CD4-positive, alpha-beta T cell treated with Interleukin-6 at 100 ng/mL for 8 hours (primary cell): ENCODE measurements at places on chromosomes 1 and 21.

DNA sequence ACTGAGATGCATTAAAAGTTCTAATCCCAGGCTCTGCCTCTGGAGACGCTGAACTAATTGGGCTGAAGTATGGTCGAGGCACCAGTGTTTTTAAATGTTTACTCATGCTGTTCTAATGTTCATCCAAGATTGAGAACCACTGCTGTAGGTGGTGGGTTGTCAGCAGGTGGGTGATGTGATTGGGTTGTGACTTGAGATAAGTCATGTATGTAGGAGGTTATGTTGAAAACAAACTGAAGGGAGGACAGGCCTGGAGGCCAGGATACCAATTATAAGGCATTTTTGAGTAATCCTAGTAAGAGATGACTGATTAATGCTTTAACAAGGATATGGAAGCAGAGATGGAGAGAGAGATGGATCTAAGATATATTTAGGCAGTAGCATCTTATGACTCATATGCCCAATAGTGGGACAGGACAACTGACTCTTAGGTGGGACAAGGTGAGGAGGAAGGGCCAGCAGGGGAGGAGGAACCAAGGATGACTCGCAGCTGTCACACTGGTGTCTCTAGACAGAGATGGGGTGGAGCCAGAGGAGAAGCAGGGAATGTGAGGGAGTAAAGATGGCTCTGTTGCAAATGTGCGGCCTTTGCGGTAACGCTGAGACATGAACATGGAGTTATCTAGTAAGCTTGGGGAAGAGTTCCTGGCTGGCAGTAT is 29.3 kb downstream of the RAB4A start:
- DNase-seq = no peak

DNA sequence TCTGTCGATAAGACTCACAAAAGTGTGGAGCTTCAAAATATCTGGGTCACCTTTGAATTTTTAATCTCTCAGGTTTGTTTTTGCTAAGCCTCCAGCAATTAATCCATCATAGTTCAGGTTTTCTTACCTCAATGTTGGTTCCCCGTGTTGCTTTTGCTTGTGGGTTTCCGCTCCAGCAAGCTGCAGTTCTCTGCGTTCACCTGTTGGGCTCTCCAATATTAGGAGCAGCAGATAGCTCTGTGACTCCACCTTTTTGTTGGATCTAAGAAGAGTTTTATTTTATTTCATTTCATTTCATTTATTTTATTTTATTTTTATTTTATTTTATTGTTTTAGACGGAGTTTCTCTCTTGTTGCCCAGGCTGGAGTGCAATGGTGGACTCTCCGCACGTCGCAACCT is 335.5 kb downstream of the COL11A1 start:
- no peak for DNase-seq

GRCh38 chr1:197485790-197486189 is 217.7 kb downstream of the CRB1 start:
- DNase-seq = no peak

DNA sequence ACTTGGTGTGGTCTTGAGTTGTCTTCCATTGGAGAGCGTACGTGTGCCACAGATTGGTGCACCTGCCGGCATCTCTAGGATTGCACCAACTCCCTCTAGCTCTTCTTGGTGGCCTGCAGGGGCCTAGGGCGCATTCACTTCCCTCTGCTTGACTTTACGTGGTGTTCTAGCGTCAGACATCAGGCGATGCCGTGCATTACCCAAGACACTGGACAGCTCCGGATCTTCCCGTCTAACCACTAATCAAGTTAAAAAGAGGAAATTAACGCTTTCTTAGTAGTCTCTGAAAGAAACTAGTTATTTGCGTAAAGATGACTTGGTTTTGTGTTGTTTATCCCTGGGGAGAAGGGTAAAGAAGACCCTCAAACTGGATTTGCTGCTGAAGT is 510 bp upstream of the IL10RB start:
- peak; percentile 29 for DNase-seq

DNA sequence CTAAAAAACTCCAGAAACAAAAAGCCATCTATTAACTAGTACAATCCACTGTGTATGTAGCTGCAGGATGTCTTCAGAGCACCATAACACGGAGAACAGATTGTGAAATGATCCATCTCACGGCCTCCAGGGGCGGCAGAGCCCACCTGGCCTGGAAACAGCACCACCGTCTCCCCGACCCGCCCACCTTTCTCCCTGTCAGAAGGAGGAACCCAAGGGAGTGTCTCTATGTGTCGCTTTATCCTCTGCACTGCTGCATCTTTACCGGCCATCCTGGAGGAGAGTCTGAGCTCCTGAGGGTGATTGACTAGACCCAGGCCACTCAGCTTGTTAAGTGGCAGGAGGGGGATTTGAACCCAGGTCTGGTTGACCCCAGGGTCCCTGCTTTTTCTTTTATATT is 405.0 kb downstream of the MATN1 start:
- no peak for DNase-seq

DNA sequence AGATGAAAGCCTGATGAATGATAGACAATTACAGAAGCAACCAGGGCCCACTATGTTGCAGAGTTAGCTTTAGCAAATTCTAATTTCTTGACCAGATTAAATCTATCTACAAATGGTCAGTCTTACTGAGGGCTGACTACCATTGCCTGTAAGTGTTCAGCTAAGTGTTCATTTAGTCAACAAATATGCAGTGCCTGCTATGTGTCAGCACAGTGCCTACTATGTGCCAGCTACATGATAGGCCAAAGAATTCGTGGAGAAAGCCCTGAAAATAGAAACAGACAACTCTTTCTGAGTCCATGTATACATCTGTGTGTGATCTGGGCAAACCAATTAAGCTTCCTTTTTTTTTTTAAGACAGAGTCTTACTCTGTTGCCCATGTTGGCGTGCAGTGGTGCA is 212.8 kb downstream of the SMYD3 start:
- DNase-seq = no peak

DNA sequence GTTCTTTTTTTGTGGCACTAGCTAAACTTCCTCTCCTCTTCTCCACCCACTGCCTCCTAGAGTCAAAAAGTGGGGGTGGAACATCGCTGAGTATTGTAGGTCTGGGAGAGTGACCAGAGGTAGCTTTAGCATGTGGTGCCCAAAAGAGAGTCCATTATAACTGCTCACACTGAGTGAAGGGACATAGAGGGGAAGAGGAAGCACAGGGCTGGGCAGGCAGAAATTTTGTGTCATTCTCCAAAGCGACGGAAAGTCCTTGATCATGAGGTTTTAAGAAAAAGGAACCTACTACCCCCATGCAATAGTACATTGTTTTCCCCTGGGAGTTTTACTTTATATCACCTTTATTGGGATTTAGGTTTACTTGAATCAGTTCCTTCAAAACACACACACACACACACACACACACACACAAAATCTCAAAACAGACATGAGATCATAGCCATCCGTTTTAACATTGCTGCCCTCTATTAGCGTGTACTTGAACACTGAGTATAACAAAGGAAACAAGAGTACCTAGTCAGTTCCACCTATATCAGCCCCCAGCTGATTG is 4.1 kb downstream of the CD84 start:
- DNase-seq = peak; percentile 30

- DNase-seq = no peak
These were observed 49.5 kb upstream of the S1PR1 start for GRCh38 chr1:101187297-101187696.

DNA sequence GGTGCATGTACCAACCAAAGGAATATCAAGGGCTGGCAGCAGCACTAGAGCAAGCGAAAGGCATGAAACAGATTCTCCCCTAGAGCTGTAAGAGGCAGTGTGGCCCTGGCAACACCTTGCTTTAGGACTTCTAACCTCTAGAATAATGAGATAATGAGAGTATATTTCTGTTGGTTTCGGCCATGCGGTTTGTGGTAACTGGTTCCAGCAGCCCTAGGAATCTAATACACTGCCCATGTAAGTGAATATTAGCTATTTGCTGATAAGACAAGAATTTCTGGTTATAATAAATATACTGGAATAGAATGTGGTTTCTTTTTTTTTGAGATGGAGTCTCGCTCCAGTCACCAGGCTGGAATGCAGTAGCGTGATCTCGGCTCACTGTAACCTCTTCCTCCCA is 199.4 kb downstream of the GABPA start:
- no peak for DNase-seq

DNA sequence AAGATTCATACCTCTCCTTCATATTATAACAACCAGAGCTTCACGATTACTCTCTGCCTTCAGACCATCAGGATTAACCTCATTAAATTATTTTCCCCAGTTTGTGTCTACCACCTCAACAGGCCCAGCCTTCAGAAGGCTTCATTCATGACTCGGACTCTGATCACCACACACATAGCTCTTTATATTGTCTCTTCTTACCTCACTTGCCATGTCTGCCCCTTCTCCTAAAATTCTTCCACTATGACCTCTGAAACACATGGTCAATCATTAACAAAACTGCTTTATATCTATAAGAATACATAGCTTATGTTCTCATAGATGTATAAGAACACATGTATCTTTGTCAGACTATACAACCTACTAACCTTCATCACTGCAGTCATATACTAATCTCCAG is 79.8 kb downstream of the USP1 start:
- DNase-seq = no peak

- no peak for DNase-seq
These were observed 43.9 kb upstream of the TSPEAR start for GRCh38 chr21:44755227-44755626.

DNA sequence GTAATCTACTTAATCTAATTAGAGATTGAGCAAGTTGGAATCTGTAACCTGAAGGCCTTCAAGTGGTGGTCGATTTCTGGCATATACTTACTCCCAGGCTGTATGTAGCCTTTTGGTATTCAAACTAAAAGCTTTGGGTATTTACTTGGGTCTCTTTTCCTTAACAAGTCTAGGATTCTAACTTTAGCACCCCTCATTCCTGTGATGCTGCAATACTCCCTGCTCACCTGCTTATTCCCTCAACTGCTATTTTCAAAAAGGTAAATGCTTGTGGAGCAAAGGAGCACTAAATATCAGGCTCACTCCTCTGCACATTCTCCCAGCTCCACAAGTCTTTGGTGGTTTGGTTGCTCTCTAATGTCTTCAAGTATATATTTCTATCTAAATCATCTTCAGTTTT is 68.0 kb upstream of the CYYR1 start:
- DNase-seq = no peak

DNA sequence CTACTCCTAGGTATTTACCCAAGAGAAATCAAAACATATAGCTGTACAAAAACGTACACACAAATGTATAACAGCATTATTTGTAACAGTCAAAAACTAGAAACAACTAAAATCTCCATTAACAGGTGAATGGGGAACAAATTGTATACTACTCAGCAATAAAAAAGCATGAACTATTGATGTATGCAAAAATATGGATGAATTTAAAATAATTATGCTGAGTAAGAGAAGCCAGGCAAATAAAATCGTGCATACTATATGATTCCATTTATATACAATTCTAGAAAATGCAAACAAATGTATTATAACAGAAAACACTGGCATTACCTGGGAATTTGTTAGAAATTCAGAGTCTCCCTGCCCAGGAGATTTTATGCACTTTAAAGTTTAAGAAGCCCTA is 150.1 kb downstream of the GDAP2 start:
- DNase-seq = no peak

GRCh38 chr1:93007941-93008577 is 46.8 kb upstream of the DIPK1A start:
- DNase-seq = no peak

GRCh38 chr1:6271006-6271405 is 10.1 kb upstream of the GPR153 start:
- no peak for DNase-seq

DNA sequence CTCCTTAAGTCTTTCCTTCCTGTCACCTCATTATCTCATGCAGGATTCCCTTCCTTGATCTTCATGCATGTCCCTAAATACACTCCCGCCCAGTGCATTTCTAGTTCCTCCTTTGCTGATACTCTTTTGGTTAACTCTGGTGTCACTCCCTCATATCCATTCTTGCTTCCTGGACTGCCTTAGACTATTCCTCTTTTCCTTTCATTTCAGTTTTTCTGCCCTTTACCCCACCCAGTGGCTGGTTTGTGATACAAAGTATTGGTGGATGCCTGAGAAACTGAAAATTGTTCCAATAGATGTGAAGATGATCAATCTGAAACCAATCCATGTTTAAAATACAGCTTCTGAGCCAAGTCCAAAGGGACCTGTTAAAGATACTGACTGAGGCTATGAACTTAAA is 553.8 kb upstream of the CAMK1G start:
- DNase-seq = no peak

GRCh38 chr1:171355727-171356126 is 41.7 kb downstream of the FMO4 start:
- DNase-seq = no peak

DNA sequence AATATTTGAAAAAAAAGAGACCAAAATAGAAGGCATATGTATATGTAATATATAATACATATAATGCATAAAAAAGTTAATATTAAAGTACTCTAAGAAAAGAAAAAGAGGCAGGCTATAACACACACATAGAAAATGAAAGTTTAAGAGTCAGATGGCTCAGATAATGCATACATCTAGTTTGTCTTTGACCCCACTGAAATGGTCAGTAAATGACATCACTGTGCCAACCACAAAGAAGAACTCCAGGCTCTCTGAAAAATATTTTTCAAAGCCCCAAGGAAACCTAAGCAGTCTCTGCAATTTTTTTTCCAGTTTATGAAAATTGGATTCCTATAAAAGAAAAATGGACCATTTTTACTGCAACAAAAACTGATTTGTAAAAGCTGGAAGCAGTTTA is 55.4 kb upstream of the SCYL3 start:
- no peak for DNase-seq

GRCh38 chr1:160047111-160047991 is 15.6 kb upstream of the PIGM start:
- no peak for DNase-seq

GRCh38 chr1:17678011-17678410 is 77.1 kb upstream of the ACTL8 start:
- no peak for DNase-seq

DNA sequence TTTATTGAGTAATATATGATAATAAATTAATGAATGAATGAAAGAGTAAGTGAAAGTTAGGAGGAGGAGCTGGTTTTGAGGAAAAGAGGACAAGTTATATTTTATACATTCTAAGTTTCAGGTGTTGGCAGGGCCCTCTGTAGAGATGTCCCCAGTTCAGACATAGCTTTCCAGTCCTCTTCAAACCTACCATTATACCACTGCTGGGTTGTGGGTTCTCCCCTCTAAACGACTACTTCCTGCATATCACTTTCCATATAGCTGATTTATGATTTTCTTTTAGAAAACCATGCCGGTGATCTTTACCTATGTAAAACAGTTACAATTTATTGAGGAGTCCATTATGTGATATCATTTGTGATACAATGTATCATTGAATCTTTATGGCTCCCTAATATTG is 116.9 kb downstream of the RUNX1 start:
- DNase-seq = no peak

GRCh38 chr1:143625886-143626285 is 345.9 kb downstream of the FAM72C start:
- no peak for DNase-seq

DNA sequence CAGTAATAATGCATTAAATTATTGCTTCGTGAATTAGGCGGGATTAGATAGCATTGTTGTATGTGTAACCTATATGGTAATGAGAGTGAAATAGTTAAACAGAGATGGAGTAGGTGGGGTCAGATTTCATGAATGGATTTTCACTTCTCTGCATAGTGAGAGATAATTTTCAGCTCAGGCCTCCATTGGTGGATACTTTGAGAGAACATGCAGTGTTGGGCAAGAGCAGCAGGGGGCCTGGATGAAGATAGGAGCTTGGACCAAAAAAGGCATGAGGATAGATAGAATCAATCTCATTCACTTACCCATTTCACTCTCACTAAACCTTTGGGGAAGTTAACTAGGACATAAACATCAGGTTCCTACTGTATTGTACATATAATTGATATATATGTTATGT is 39.5 kb upstream of the C1orf87 start:
- no peak for DNase-seq
